ENCODE measurements at places on chromosomes 4 and X. TPM values are rescaled to one million over a fixed set of nuclear protein-coding genes. Genes with fewer than 3 reads are reported as not detected.

SLC9B1 gene
- total RNA-seq = 1.2 TPM

EDA2R gene
- total RNA-seq = 5.6 TPM

- no peak for DNase-seq
Observed at GRCh38 chr4:32680946-32681345, 1960.8 kb downstream of the PCDH7 start.

GRCh38 chr4:1411436-1412375 is 5.5 kb upstream of the NKX1-1 start:
- peak; percentile 35 for DNase-seq

DNA sequence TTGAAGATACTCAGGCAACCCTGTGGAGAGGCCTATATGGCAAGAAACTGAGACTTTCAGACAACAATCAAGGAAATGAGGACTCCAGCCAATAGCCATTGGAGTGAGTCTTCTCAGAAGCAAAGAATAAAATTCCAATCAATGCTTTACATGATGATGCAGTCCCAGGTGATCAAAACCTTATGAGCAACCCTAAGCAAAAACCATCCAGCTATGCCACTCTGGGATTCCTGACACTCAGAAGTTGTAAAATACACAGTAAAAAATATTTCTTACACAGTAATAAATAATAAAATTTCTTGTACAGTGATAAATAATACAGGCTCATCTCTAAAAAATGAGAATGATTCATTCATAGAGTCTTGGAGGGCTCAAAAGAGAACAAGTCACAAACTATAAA is 150.6 kb downstream of the IL15 start:
- DNase-seq = no peak

GRCh38 chr4:171242831-171243230 is 570.4 kb upstream of the GALNTL6 start:
- no peak for DNase-seq

GRCh38 chrX:34884817-34885216 is 57.8 kb upstream of the FAM47B start:
- no peak for DNase-seq

- DNase-seq = no peak
Observed at GRCh38 chr4:158805635-158806471, 37.0 kb downstream of the FNIP2 start.

- no peak for DNase-seq
Observed at GRCh38 chr4:152448038-152448707, 87.7 kb downstream of the FBXW7 start.

GRCh38 chrX:154366666-154367055 is 7.8 kb downstream of the FLNA start:
- DNase-seq = no peak

DNA sequence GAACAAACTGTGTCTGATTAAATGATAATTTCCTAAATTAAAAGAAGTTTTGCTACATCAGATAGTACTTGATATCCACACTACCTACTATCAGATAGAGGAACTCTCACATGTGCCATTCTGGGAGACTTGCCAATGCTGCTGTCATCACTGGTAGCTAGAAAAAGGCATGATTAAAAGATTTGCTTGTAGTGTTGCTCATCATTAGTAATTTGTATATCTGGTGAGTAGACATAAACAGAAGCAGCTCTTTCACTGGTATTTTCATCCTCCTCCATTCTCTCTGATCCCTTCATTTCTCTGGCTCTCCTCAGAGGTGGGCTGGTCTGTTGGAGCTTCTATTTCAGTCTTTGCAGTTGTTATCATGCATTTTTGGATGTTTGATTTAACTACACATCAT is 56.0 kb downstream of the SPRY1 start:
- no peak for DNase-seq

GRCh38 chr4:53130896-53131561 is 234.8 kb downstream of the SCFD2 start:
- no peak for DNase-seq

DNA sequence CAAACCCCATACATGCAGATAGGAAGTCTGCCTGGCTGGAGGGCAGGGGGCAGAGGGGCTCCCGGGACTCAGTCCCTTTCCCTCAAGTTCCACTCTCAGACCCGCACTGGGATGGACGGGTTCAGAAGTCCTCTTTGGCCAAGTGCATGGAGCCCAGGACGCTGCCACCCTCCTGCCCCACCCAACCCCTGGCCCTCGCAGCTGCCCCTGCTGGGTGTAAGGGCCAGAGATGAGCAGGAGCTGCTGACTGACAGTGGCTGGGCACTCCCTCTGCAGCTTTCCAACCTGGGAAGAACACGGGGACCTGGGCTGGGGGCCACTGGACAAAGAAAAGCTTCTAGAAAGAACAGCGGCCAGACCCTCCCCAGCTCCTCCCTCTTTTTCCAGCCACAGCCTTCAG is 3.4 kb downstream of the L1CAM start:
- no peak for DNase-seq
